ENCODE measurements at places on chromosomes 7 and 10.

- no peak for DNase-seq
Measured at GRCh38 chr7:13032576-13032975, 345.1 kb downstream of the ARL4A start.

DNA sequence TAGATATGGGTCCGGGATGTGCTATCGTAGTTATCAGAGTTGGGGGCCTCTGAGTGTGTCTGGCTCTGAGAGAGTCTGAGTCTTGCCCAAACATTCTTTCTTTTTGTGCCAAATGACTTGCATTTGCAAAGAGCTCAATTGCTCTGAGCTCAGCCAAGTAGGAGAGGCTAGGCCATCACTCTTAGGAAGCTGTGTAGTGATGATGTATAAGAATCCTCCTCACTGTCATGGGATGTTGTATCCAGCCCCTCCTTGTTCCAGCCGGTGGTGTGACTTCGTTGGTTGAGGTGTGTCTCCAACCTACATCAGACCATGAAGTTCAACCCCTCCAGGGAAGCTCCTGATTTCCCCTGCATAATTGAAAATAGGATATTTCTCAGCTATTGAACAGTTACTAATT lies 97.5 kb upstream of the NPS start:
- no peak for DNase-seq

GRCh38 chr7:95503271-95504131 lies 17.8 kb downstream of the ASB4 start:
- DNase-seq = no peak

DNA sequence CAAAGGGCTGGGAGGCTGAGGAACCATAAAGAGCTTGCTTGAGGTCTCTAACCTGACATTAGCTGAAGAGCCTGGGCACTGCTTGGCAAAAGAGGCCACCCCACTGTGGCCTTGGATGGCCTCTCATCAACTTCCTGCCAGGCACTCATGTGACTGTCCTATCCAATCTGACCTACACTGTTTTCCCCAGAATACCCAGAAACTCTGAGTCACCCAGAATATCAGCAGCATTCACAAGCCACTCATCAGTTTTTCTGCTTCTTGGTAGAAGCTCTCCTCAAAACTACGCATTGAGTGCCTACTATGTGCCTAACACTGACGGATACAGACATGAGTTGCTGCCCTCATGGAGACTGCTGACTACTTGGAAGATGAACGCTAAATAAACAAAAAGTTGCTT lies 4.1 kb upstream of the NT5C2 start:
- no peak for DNase-seq

- no peak for DNase-seq
Measured at GRCh38 chr10:131430716-131431412, 119.3 kb upstream of the TCERG1L start.

DNA sequence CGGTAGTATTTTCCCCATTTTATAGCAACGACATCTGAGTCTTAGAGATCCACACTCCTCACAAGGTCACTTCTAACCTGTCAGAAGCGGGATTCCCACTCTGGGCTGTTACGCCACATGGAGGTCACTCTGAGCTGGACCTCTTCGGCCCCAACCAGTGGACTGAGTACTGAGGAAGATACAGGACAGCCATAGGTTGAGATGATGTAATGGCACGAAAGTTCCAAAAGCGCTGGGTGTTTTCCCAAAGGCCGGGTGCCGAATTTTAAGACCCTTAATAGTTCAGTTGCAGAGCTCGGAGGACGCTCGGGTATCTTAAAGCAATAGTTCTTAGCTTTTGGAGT lies 699 bp downstream of the GHITM start:
- no peak for DNase-seq

DNA sequence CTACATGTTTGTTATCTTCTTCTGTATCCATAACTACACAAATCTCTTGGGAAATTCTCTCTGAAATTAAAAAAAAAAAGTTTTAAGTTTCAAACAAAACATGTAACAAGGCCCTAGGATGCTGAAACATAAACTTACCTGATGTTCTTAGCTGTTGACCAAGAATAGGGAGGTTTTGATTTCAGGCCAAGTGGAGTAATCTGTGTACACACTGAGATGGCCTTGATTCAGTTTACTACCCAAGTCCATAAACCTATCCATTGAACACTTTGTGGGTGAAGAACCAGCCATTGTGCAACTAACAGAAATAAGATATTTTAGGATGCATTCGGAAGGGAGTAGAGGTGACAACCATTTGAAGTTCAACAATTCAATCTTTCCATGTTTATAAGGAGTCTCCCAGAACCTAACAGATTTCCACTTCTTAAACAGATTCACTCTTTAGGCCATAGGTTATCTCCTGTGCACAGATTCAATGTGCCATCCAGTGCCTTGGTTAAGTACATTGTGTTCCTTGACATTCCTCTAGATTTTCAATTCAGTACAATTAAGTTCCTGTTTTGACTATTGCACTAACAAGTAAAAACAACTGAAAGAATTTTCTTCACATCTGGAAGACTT lies 143.1 kb downstream of the CRPPA start:
- no peak for DNase-seq

DNA sequence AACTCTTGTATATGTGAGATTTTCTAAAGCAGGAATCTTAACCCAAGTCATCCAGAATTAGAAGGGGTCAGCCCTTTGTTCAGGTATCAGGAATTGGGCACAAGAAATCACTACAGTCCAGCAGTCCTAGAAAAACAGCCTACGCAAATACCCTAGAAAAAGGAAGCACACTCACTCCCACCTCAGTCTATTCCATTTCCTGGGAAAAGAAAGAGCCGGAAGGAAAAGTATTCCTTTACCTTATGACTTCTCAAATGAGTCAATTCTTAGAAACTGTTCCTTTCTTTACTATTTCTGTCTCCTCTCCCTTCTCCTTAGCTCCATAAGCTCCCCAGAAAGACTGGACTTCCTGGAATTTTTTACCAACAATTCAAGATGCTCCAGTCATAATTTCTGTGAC lies 62.7 kb downstream of the DNAJC12 start:
- DNase-seq = no peak

- no peak for DNase-seq
Measured at GRCh38 chr10:70758757-70759514, 26.2 kb downstream of the TBATA start.

- DNase-seq = no peak
Measured at GRCh38 chr10:129494740-129495139, 27.7 kb downstream of the MGMT start.

GRCh38 chr10:30036811-30037210 lies 22.6 kb downstream of the JCAD start:
- no peak for DNase-seq

GRCh38 chr7:77691892-77692491 lies 4.3 kb upstream of the RSBN1L start:
- DNase-seq = no peak

- DNase-seq = no peak
Measured at GRCh38 chr10:124012991-124013390, 80.4 kb downstream of the CHST15 start.

DNA sequence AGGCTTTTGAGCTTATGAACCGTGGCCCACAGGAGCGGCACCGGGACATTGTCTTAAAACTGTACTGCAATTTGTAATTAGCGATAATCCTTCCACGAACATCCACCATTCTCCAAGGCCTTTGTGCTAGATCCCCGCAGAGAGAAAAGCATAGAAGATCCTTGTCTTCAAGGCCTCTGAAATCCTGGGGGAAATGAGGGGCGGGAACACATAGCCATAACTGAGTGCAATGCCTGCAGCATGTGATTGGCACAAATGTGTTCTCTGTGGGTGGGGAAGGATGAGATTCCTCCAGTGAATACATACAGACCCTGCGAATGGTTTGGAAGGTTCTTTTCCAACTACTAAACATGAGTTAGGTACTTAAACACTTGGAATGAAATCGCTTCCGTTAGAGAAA lies 25.9 kb upstream of the PROSER2 start:
- no peak for DNase-seq
